Activated CD4-positive, CD25-positive, alpha-beta regulatory T cell treated with anti-CD3 and anti-CD28 coated beads, Interleukin-2, amount 50 U/mL, for 16 hours (primary cell): ENCODE measurements at places on chromosomes 1 and 21.

DNA sequence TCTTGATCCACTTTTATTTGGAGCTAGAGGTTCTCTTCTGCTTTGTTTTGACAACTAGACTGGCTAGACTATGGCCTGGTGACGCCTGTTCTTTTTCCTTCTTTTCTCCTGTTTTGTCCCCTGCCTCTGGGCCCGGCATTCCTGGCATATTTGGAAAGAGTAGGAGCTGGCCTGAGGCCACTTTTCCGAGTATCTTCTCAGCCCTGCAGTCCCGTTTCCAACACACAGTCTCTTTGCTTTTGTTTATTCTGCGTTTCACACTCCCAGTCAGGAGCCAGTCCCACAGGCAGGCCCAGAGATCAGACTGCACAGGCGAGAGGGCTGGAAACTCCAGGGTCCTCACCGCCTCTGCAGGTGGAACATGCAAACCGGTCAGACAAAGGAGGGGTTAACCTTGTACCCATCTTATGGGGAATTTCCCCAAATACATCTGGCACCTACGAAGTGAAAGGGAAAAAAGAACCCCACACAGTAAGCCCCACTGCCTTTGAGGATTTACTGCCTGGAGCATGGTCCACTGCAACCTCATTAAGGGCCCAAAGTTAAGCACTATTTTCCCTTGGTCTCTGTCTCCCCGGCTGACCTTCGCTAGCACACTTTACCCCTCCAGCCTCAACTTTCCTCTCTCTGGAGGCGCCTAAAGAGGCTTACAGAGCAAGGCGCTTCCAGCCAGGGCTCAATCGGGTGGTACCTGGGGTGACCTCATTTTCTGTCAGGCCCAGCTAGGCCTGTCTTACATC is 141.1 kb downstream of the TOMM20 start:
- DNase-seq, result no peak

- DNase-seq, result no peak
Observed at GRCh38 chr21:25842925-25843324, 108.2 kb downstream of the GABPA start.

DNA sequence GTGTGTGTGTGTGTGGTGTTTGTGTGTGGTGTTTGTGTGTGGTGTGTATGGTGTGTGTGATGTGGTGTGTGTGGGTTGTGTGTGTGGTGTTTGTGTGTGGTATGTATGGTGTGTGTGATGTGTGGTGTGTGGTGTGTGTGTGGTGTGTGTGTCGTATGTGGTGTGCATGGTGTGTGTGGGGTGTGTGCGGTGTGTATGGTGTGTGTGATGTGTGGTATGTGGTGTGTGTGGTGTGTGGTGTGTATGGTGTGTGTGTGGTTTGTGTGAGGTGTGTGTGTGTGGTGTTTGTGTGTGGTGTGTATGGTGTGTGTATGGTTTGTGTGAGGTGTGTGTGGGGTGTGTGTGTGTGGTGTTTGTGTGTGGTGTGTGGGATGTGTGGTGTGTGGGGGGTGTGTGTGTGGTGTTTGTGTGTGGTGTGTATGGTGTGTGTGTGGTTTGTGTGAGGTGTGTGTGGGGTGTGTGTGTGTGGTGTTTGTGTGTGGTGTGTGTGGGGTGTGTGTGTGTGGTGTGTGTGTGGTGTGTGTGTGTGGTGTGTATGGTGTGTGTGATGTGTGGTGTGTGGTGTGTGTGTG is 106.2 kb upstream of the ADAR start:
- DNase-seq, result no peak

GRCh38 chr21:43778469-43779335 is 2.6 kb upstream of the CSTB start:
- DNase-seq, result no peak

GRCh38 chr1:204751883-204752687 is 66.5 kb upstream of the LRRN2 start:
- no peak for DNase-seq

GRCh38 chr21:35940074-35940927 is 120.0 kb downstream of the SETD4 start:
- DNase-seq, result no peak

- no peak for DNase-seq
Observed at GRCh38 chr1:33957854-33958253, 94.0 kb downstream of the HMGB4 start.

DNA sequence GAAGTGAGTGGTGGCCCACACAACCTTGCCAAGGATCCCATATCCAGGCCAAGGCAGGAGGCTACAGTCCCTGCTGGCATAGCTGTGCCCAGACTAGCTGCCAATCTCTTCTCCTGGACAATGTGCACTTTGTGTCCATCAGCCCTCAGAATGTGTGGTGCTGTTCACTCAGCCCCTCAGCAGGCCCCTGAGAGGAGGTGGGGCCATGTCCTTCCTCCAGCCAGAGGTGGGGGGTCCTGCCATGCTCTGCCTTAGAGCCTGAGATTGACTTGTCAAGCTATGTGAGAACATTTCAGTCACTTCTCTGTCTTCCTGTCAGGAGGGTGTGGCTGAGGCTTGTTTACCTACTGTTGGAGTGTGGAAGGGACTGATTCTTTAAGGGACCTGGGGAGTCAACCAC is 1.4 kb downstream of the NCF2 start:
- DNase-seq, result no peak

DNA sequence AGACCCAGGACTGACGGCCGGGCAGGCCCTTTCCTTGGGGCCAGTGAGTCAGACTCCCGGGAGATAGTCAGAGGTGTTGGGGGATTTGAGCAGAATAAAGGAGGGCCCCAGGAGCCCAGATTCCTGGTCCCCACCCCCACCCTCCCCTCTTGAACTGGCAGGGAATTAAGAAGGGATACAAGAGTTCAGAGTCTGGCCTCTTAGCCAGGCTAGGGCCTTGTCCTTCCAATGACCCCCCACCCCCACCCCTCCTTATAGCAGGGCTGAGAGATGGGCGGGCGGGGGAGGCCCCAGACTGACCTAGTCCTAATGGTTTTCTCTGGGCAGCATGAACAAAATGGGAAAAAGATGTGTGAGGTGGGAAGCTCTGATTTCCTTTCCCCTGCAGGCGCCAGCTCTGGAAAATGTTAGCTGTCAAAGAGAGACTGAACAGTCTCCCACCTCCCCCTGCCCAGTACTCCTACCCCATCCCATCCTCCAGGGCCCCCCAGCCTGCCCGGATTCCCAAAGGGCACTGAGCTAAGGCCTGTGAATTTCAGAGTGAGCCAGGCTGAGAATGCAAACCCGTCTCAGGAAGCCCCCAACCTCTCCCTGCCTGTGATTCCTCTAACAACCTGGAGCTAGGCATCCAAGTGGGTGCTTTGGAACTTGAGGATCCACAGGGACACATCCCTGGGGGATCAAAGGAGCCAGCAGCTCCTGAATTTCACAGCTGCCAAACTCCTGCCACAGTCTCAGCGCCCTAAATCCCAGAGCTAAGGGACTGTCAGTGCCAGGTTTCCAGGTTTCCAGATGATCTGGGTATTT is 5.8 kb upstream of the CRABP2 start:
- no peak for DNase-seq

DNA sequence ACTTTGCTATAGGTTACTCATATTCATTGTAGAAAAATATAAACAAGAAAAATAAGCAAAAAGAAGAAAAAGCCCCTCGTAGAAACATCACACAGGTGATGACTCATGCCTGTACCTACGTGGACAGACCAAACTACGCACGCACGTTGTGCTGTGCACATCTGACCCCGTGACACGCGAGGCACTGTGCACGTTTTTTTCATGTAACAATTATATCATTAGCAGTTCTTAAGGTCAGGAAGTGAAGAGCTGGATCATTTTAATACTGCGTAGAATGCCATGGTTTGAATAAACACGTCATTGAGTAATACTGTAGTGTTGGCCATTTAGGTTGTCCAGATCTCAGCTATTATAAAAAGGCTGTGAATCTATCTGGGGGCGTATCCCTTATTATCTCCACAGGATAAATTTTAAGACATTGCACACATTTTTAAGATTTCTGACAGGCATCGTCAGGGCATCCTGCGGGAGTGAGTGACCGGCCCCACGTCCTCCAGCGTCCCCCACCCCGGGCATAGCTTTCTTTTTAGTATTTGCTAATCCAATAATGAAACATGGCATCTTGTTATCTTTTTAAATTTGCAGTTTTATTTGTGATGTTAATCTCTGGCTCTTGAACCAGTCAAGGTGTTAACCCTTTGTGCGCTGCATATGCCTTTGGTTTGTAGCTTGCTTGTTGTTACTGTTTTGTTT is 23.4 kb upstream of the ADARB1 start:
- DNase-seq, result no peak

GRCh38 chr1:161989786-161990185 is 33.9 kb downstream of the OLFML2B start:
- DNase-seq, result no peak

GRCh38 chr1:247294282-247294681 is 37.4 kb downstream of the ZNF496 start:
- no peak for DNase-seq

DNA sequence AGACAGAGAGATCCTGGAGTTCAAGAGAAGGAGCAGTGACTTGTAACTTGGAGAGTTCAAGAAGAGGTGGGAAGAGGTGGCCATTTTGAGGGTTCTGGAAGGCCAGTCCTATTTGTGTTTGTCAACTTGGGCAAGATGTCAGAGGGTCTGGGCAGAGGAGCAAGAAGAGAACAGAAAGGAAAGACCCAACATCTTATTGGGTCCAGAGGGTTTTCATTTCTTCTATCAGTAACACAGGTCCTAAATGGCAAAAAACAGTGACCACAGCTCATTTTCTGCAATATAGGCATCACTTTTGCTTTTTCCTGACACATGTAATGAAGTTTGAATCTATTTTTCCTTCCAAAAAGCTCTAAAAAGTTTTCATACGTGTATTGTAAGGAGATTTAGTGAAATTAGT is 38.3 kb upstream of the MAP10 start:
- DNase-seq, result no peak

GRCh38 chr1:51960262-51960661 is 30.2 kb downstream of the RAB3B start:
- DNase-seq, result no peak

DNA sequence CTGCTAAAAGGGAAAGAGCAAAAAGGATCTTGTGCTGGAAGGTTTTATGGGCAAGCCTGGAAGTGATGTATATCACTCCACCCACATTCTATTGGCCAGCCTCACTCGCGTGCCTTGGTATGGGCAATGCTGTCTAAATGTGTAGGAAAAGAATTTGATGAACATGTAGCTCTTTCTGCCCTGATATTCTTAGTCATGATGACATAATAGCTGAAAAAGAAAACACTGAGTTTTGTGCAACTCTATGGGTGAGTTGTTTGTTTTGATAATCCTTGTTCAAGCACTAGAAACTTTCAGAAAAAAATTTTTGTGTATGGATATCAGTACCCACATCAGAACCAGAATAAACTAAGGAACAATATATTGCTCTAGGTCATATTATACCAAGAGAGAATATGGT is 231.5 kb upstream of the ST6GALNAC5 start:
- no peak for DNase-seq

- DNase-seq, result no peak
Observed at GRCh38 chr1:59013276-59013927, 229.6 kb upstream of the JUN start.

- DNase-seq, result no peak
Observed at GRCh38 chr1:227192163-227192562, 126.1 kb downstream of the CDC42BPA start.

DNA sequence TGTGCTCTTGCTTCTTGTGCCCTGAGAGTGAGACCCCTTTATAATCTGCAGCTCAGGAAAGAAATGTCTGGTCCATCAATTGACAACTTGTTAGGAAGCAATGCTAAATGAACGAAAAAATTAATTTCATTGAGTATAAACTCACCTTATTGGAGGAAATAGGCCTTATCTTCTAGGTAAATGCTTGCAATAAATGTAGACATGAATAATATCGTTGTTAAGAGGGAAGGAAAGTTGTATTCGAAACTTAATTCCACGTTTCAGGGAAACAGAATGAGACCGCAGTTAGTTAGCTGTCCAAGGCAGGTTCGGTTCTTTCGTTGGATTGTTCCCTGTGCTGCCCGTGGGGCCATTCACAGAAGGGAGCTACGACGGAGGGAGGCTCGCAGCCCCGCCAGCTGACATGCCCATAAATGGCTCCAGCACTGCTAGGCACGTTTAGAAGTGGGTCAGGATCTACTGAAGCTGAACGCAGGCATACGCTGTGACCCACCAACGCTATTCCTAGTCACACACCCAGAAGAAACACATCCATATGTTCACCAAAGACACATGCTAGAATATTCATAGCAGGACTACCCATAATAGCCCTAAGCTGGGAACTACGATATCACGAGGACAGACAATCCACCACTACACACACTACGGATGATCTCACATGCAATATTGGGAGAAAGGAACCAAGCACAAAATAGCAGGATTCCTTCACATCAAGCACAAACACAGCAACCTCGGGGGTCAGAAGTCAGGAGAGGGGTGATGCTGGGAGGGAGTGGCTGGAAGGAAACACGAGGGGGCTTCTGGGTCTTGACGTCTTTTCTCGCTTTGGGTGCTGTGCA is 56.2 kb upstream of the LBR start:
- DNase-seq, result no peak

DNA sequence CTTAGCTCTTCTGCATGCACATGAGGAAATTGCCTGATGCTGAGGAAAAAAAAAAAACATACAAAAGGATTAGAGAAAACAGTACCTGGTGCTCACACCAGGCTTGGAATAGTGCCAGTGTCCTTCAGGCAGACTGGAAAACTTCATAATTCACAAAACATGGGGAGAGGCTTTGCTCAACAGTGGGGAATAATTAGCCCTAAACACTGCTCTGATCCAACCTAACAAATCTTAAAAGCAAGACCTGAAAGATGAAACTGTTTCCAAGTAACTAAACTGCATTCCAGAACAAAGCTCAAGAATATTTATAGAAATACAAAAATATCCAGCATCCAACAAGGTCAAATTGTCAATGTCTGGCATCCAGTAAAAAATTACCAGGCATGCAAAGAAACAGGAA is 124.8 kb downstream of the AK5 start:
- DNase-seq, result no peak

DNA sequence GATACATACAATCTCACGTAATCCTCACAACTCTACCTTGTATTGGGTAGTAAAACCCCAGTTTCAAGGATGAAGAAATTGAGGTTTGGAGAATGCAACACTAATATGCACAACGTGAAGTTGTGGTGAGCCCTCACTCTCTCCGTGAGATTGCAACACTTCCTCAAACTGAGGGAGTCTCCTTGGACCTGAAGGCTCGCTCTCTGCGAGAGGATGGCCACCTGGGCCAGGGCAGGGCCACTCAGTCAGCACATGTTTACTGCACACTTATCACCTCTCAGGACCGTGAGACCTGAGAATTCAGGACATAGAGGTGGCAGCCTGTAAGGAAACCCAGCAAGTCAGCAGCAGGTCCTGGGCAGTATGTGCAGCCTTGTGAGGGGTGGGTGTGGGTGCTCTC is 8.7 kb downstream of the SH3BP5L start:
- DNase-seq, result no peak

GRCh38 chr21:24411429-24411828 is 1195.9 kb downstream of the MRPL39 start:
- no peak for DNase-seq

- DNase-seq, result no peak
Observed at GRCh38 chr1:193524616-193525015, 338.2 kb upstream of the B3GALT2 start.

- DNase-seq, result no peak
Observed at GRCh38 chr1:94309829-94310569, 72.6 kb upstream of the ARHGAP29 start.
